ENCODE measurements at places on chromosomes 6 and 20.

GRCh38 chr6:116876107-116876506 is 935 bp upstream of the RFX6 start:
- no peak for DNase-seq

GRCh38 chr6:106763361-106763760 is 134.0 kb downstream of the QRSL1 start:
- DNase-seq = no peak

- DNase-seq = no peak
Observed at GRCh38 chr6:136646377-136646776, 96.2 kb upstream of the MAP7 start.

DNA sequence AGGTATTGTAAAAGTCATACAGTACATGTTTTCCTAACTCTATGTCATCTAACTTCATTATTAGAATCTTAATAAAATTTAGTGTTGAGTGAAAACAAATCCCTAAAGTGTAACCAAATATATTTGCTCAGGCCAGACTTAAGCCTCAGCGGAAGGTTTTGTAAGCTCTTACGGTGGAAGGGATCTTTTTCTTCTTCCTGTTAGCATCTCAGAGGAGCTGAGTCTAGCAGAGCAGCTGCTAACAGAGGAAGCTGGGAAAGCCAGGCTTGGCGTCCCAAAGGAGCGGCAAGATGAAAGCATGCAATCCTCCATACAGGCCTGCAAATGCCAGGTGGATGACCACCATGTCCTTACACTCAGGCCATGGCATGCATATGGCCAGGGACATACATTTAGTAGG is 72.4 kb downstream of the ADTRP start:
- DNase-seq = no peak

- no peak for DNase-seq
Observed at GRCh38 chr6:98203170-98203806, 631.1 kb upstream of the POU3F2 start.

DNA sequence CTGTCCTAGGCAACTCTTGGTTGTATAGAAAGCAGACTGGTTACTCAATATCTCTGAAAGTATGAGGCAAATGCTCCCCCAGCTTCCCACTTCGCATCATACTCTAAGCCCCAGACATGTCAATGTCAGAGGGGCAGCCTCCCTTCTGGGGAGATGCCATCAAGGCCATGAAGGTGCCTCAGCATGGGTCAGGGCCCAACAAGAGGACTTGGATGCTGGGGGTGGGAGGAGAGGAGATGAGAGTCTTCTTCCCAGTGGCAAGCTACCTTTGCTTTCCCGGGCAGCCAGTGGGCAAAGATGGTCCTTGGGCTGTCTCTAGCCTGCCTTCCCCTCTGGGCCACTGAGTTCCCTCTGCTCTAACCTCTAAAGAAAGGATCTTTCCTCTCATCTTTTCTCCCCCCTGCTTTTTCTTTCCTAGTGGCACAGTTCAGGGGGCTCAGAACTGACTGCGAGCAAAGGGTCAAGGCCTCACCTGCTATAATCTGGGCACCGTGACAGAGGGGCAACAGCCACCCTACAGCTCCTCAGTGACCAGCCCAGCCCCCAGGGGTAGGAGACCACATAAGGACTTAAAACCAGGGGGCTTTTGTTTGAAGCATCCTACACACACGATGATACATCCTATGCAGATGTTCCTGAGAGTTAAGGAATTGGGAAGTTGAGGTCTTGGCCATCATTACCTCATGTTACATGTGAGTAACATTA is 26.2 kb downstream of the MOCS1 start:
- no peak for DNase-seq

- DNase-seq = peak; percentile 36
Observed at GRCh38 chr6:28586962-28587745, 61.5 kb downstream of the GPX5 start.

DNA sequence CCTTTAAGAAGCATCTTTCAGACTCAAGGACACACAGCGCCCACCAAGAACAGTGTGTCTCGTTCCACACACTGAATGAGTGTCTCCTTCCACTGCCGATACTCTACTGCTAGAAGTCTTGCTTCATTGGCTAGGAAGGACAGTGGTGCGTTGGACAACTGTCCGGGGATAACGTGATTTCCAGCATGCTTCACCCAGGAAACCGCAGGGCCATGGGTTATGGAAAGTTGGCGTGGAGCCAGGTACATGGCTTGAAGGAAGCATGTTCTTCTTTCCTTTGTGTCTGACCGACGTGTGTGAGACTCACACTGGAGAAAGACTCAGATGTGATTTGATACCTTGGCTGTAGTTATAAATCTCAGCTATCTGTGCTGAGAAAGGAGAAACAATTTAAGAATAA is 73.2 kb downstream of the SMOC2 start:
- no peak for DNase-seq

DNA sequence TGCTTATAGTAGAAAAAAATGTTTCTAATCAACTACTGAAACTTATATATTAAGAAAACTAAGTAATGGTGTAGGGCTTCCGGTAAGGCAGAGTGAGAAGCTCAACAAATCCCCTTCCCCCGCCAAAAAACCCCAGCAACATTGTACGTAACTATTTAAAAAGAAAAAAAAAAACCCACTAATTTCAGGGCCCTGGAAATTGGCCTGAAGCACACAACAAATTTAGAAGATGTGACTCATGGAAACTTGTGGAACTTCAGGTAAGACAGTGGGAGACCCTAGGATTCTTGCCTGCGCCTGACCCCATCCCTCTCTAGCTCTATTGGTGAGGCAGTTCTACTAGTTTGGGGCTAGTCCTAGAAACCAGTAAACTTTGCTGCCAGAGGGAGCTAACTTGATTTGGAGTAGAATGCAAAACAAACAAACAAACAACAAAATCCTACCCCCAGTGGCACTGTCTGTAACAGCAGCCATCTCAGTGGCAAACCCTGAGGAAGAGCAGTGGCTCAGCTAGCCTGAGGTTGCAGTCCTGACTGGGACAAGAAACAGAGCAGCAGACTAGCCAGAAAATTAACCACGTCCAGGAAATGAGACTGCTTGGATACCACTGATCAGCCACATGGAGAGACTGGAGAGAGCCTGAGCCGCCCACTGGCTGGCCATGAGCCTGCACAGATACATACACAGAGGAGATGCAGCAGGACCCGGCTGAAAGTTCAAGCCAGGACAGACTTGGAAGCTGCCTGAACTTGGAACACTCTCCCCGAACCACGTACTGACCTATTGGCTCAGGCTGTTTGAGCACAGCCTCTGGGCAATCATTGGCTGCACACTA is 135.1 kb downstream of the TBXT start:
- DNase-seq = no peak

GRCh38 chr20:46171909-46172308 is 53.8 kb downstream of the CD40 start:
- DNase-seq = no peak

- DNase-seq = no peak
Observed at GRCh38 chr6:5521322-5521721, 260.0 kb downstream of the FARS2 start.

DNA sequence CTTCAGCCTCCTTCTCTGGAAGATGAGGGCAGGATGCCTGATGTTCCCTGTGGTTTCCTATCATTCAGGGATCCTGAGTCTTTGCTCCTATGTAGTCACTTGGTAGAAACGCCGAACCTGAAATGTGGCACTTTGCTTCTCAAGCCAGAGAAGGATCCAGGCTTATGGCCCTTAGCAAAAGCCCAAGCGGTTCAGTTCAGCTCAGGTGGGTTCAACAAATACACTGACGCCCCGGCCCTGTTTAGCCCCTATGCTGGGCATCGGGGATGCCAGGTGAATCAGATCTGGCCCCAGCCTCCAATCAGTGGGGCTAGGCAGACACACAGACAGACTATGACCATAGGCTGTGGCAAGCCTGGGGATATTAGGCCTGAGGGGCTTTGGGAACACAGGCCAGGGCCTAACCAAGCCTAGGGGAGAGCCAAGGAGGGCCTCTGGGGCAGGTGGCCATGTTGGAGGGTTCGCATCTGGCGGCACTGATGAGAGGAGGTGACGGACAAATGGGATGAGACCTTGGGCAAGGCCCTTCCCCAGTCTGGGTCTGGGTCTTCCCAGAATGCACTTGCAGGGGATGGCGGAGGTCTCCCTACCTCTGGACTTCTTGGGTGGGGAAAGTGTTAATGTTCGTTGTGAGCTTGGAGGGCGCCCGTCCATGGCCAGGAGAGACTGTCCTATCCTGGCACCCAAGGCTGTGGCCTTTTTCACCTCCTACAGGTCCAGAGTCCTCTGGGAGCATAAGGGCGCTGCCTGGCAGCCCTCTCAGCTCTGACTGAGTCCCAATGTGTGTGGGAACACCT is 17.6 kb upstream of the SRC start:
- DNase-seq = no peak

DNA sequence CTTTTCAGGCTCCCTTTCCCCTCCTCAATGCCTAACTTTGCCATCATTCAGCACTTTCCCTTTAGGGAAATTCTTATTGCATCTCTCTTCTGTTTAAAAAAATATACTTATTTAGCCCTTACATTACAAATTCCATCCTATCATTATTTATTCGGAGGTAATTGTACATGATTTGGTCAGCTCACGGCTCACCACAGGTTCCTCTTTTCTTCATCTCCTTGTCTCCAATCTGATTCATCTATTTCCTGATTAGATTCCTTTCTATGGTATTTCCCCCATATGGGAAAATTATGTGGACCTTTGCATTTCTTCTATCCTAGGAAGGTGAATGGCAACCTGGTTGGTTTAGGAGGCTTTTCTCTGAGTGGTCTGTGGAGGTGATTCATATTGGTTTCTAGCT is 12.9 kb upstream of the EMILIN3 start:
- no peak for DNase-seq

- DNase-seq = no peak
Observed at GRCh38 chr6:110364364-110365105, 6.4 kb upstream of the METTL24 start.

DNA sequence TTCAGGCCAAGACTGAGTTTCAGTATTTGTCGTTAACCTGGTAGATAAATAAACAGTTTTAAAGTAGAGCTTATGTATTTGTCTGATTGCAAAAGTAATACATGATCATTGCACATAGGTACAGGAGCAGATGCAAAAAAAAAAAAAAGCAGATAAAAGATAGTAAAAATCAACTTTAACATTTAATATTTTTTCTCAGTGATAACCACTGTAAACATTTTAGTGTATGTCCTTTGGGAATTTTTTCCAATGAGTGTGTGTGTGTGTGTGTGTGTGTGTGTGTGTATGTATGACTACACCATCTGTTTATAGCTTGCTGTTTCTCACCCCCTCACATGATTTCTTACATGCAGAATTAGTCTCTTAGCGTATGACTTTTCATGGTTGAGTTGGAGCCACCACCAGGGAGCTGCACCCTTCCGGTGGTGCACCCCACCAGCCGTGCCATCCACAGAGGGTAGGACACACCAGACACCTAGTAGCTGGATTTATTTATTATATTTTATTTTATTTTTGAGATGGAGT is 26.3 kb downstream of the WRNIP1 start:
- DNase-seq = no peak

DNA sequence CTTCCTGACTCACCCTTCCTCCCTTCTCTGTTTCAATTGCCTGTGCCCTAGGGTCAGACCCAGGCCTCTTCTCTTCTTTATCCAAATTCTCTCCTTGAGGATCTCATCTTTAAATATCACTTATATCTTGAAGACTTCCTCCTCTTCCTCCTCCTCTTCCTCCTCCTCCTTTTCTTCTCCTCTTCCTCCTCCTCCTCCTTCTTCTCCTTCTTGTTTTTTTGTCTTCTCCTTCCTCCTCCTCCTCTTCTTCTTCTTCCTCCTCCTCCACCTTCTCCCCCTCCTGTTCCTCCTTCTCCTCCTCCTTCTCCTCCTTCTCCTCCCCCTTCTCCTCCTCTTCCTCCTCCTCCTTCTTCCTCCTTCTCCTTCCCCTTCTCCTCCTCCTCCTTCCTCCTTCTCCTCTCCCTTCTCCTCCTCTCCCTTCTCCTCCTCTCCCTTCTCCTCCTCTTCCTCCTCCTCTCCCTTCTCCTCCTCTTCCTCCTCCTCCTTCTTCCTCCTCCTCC is 127.6 kb upstream of the AKIRIN2 start:
- no peak for DNase-seq

DNA sequence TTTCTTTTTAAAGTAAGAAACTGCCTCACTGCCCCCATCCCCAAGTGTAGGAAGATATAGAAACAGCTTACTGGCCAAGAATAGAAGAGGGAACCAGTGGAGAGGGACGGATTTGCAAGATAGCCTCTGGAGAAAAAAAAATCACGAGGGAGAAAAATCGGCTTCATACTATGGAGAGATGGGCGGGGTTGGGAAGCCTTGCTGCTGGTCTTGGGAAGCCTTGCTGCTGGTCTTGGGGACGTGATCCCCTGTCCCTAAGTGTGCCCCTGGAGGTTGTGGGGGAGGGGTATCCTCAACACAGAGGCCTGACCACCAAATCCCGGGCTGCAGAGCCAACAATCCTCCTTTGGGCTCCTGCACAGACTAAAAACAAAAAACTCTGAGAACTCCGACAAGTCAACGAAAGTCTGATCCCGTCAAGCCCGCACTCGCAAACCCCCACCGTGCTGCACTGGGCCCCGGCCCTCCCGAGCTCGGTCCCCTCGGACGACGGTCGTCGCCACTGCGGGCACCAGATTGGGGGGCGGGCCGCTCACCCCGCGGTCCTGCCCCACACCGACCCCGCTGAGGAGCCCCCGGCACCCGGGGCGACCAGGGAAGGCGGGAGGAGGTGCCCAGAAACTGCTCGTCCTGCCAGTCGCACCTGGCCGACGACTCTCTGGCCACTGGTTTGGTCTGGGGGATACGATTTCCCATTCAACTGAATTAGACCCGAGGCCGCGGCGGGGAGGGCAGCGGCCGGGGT is 750 bp downstream of the MAP7 start:
- no peak for DNase-seq

GRCh38 chr20:38119446-38119845 is 45.6 kb downstream of the TGM2 start:
- no peak for DNase-seq

DNA sequence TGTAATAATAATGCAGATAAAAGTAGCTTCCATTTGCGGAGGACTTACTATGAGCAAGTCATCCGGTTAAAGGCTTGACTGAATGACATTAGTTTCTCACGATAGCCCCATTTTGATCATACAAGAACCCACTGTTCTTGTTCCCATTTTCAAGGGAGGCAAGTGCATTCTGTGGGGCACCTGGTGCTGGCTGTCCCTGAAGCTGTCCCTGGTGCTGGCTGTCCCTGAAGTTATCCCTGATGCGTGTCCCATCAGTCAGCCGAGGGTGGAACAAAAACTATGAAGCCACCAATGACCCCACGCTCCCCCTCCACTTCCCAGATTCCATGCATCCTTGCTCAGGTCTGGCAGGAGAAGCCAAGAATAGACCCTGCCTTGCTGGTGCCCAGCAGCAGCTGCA is 95.3 kb downstream of the EDN3 start:
- no peak for DNase-seq

DNA sequence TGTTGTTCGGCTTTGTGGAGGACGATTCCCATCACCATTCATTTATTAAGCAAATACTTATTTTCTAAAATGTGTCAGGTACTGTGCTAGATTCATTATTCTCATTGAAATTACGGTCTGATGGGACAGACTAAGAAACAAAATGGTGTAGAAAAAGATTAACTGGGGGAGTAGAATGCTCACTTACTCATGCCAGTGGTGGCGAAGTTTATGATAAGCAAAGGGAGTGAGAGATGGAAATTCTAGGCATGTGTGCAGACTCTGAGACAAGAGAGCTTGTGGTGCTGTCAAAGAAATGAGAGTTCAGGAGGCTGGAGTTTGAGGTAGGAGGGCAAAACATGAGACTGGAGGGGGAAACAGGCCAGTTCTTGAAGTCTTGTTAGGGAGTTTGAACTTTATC is 896 bp downstream of the RPP21 start:
- no peak for DNase-seq

GRCh38 chr6:153511896-153512496 is 380.9 kb upstream of the RGS17 start:
- DNase-seq = no peak

- no peak for DNase-seq
Observed at GRCh38 chr6:15709651-15710269, 46.9 kb upstream of the DTNBP1 start.

GRCh38 chr6:138817799-138818198 is 21.9 kb downstream of the ECT2L start:
- no peak for DNase-seq

All from activated B cell treated with CpG ODN at 0.5 μM for 24 hours (primary cell).